ENCODE measurements at places on chromosomes 1 and 21.

GRCh38 chr1:241998412-241998921 is 431 bp downstream of the MAP1LC3C start:
- DNase-seq: peak; percentile 76

DNA sequence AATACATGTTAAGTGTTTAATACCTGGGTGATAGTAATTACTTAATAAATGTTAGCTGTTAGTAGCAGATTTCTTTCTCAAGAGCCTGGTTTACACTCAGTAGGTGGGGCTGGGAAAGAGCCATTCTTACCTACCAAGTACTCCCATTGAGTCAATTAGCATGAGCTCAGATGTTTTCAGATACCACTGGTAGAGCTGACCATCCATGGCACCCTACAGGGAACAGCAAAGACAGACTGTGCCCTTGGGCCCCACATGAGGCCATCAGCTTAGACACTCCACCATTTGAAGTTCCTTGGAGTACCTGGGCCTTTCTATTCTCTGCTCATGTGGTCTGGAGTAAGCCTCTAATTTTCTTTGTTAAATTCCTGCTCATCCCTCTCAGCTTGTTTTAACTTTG is 179.3 kb downstream of the CACNA1E start:
- DNase-seq: peak; percentile 27

- no peak for DNase-seq
Observed at GRCh38 chr1:71193153-71193552, 112.3 kb upstream of the ZRANB2 start.

DNA sequence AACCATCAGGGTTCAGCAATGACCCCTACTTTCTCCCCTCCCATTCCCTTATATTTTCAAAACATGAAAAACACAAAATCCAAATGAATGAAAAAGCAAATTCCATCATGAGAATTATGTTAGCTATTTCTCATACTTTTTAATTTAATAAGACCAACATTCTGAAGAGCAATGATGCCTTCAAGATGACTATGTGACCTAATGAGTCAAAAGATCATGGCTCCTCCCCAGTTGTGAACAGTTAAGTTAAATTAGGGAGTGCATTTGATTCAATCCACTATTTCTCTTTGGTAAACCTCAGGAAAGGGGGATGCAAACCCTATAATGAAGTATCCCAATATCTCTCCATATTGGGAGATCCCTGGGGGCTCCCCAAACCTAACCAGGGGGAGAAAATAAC is 36.5 kb downstream of the PUM1 start:
- no peak for DNase-seq

- DNase-seq: no peak
Observed at GRCh38 chr1:30103708-30104411, 619.5 kb downstream of the MATN1 start.

GRCh38 chr1:147080006-147080661 is 92.1 kb downstream of the PRKAB2 start:
- DNase-seq: no peak

DNA sequence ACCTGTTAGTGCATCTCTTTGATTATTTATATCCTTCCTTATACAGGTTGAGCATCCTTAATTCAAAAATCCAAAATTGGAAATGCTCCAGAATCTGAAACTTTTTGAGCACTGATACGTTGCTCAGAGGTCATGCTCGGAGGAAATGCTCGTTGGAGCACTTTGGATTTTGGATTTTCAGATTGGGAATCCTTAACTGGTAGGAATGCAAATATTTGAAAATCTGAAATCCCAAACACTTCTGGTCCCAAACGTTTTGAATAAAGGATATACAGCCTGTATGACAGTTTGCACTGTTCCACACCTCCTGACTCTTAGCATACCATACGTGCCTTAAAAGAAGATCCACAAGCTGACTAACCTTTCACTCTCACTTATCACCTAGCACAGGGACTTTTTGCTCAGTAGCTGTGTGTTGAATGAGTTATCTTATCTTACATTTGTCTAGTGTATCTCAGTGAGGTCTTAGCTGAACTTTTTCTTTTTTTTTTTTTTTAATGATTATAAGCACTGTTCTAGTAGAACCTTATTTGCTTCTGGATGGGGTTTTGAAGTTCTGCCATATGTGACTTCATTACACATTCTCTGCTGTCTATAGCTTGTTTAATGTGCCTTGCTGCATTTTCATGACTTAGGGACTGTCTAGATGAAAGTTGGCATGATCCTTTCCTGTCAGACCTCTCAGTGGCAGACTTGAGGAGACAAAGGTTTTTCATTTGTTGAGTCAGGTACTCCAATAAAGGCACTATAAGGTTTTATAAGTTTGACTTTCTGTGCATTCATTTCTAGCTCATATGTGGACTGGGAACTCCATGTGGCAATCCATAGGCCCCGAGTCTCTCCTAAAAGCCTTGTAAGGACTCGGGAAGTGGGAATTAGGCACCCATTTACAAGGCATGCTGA is 21.6 kb downstream of the PTGFRN start:
- DNase-seq: no peak

- DNase-seq: no peak
Observed at GRCh38 chr1:97392701-97393100, 528.1 kb downstream of the DPYD start.

DNA sequence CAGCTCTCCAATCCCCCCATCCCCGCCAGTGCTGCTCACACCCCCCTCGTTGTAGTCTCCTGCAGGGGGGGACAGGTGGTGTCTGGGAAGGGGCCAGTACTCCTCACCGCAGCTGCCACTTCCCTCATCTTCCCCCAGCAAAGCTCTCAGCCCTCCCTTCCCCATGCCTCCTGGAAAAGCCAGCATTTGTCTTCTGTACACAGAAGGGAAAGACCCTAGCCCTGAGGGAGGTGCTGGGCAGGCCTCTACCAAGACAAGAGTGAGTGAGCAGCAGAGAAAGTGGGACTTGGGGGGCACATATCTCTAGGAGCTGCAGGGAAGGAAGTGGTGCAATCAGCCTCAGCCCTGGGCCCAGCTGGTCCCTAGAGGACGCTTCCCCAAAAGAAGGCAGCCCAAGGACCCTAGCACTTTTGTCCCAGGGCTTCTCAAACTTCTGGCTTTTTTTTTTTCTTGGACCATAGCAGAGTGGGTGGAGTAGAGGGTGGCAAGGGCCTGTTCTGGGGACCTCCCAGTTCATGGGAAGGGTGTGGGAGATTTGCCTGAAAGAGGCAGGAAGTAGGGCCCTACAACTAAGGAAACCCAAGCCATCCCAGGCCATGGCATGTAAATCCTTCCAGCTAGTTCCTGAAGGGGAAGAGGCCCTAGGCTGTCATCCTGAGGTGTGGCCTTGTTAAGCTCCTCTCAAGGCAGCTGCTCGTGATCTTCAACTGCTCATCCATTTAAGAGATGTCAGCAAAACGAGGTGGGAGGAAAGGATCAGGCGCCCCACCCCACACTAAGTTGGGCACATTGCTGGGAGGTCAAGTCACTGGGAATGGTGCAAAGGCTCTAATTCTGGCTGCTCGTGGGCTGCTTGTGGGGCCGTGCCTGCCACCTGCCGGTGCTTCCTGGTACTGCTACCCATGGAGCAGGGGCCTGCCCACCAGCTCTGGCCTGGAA is 12.6 kb downstream of the ZC3H12A start:
- DNase-seq: peak; percentile 79

DNA sequence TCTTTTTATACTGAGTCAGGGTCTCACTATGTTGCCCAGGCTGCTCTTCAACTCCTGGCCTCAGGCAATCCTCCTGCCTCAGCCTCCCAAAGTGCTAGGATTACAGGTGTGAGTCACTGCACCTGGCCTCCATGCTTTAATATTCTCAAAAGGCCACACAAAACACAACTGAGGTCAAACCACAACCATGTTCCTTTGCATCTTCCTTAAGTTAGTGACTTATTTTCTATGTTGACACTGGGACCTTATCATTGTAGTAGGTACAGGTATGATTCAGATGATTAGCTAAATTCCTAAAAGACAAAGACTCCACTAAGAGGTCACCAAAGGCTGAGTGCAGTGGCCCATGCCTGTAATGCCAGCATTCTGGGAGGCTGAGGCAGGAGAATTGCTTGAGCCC is 131.9 kb upstream of the ATP1B1 start:
- DNase-seq: no peak

DNA sequence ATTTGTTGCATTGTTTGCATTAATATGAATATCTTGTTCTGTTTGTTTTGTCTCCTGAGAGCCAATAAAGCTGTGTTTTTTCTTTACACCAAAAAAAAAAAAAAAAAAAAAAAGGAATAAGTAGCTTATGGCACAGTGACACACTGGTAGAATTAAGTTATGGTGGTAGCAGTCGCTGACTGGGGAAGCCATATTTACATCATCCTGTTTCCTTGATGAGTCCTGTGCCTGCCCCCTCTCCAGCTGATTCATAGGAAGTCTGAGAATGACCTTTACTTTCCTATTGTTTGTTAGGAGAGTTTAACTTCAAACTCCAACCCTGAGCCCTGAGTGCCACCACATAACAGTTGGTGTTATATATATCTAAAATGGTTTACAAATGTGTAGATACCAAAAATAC is 62.2 kb downstream of the OBSCN start:
- DNase-seq: no peak

- DNase-seq: no peak
Observed at GRCh38 chr1:24855474-24855873, 74.6 kb downstream of the RUNX3 start.

DNA sequence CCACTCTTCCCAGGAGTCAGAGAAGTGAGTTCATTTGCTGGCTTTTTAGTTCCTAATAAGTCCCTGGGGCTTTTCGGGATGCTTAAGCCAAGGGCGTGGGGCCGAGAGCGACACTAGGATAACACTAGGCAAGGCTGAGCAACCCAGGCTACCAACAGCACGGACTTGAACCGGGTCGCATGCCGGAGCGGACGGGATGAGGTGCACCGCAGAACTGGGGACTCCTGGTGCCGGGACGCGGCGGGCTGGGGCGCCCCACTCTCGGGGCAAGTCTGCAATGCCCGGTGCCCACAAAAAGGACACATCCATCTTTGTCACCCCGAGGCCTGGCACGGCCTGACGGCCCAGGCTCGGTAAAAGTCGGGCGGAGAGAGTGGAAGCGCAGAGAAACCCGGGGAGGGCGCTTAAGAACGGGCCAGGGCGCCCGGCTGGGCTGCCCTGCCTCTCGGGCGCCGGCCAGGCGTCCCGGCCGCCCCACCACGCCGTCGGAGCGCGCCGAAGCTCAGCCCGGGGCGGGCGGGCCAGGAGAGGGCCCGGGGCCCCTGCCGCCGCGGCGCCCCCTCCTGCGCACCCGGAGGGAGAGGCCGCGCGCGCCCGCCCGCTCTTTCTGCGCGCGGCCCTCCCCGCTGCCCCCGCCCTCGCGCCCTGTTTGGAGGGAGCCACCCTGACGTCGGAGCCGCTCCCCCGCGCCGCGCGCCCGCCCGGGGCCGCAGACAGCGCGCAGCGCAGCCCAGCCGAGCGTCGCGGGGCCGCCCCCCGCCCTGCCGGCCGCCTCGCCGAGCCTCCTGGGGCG is at the start of gene NBL1:
Gene NBL1 (plus strand): TSS at position 710 of the 793 bp plus-strand sequence. CDS start 10,720 bp downstream, outside the sequence.
- DNase-seq: no peak

GRCh38 chr21:26351661-26352060 is 181.1 kb upstream of the APP start:
- no peak for DNase-seq

- no peak for DNase-seq
Observed at GRCh38 chr1:106571109-106571508, 485.4 kb upstream of the PRMT6 start.

GRCh38 chr21:32770871-32771523 is 558 bp downstream of the PAXBP1 start:
- DNase-seq: peak; percentile 39

- DNase-seq: no peak
Observed at GRCh38 chr1:24080131-24080530, 31.8 kb downstream of the MYOM3 start.

GRCh38 chr1:32040711-32041110 is 27.0 kb downstream of the KHDRBS1 start:
- DNase-seq: no peak

- peak; percentile 75 for DNase-seq
Observed at GRCh38 chr1:154608397-154609270, 648 bp upstream of the ADAR start.

All from NT2/D1 (cell line).